GM06990 (cell line): ENCODE measurements at places on chromosomes 7 and 10.

DNA sequence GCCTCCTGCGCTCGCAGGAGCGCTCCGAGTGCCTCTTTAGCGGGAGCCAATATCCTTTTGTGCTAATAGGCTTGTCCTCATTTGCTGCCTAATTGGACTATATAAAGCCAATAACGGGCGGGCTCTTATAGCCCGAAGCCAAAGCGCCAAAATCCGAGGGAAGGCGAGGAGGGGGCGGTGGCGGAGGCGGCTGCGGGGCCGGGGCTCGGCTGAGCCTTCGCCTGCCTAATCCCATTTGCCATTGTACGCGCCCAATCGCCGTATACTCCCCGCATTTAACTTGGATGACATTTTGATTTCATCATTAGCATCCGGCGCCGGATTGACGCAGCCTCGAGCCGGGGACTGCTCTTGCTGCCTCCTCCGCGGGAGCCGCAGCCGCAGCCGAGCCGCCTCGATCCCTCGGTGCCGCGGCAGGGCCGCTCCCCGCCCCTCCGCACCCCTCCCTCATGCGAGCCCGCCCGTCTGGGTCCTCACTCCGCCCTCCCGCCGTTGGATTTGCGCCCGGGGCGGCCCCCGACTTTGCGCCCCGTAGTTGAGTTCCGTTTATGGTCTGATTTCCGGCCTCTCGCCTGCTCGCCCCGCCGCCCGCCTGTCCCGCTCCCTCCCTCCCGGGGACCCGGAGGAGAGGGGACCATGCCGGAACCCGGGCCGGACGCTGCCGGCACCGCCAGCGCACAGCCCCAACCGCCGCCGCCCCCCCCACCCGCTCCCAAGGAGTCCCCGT is at the start of gene HMX3:
Gene HMX3, plus strand, starts transcription at position 556 of the 727 bp plus-strand sequence. Its CDS starts 81 bp downstream, at position 637.
- DNase-seq, result peak; percentile 91

DNA sequence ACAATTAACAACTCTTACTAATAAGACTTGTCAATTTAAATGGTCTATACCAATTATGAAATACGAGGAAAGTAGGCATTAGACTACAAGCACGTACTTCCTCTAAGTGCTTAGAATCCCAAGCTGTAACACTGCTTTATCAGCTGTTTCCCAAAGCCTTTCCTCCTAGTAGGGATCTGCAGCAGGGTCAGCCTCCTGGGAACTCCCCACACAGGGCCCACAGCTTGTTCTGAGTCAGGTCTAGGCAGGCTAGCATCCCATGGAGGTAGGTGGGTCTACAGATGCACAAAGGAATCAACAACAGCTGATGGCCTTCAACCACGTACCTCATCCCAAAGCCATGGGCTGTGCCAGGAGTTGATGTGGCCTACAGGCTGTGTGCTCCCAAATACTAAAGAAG is 14.7 kb downstream of the MMS19 start:
- no peak for DNase-seq

DNA sequence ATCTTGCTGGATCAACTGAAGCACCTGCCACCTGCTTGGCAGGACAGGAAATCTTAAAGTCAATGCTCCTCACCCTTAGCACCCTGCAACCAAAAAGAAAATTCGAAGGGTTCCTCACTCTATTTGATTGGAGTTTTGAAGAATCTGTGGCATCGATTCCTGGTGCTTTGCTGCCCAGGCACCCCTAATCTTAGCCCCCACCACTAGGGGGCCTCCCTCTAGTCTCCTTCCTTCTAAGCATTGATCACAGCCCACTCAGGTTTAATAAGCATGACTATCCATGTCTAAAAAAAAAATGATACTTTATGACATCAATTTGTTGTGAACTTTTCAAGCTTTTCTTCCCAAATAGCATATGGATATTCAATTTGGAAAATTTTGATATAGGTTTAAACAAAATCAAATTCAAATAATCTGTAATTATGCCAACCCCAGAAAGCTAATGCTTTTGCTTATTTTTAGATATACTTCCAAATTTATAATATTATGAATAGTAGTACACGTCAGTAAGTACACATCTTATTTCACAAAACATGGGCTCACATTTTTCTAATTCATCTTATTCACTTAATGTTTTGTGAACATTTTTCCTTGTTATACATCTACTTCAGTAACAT is 45.3 kb downstream of the NRG3 start:
- DNase-seq, result no peak

- no peak for DNase-seq
Measured at GRCh38 chr10:50541921-50542320, 81.8 kb downstream of the SGMS1 start.

DNA sequence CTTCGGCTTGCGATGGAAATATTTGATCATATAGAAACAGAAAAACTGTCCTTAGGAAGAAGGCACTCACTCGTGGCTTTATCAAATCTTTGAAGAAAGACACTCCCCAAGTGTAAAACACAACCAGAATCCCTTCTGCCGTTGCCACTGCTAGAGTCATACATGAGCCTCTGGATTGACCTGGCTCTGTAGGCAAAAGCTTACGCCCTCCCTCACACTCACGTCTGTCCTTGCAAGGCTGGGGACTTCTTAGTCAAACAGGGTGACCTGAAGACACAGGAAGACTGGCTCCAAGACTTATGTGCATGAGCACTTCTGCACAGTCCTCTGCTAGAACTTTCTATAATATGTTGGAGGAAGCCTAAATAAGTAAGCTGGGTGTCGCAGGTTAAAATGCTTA is 135.4 kb upstream of the MDFIC start:
- no peak for DNase-seq

- DNase-seq, result no peak
Measured at GRCh38 chr7:154546946-154547587, 455.9 kb downstream of the PAXIP1 start.

GRCh38 chr10:106894692-106895091 is 269.8 kb downstream of the SORCS1 start:
- DNase-seq, result no peak

- no peak for DNase-seq
Measured at GRCh38 chr7:112108981-112109380, 97.2 kb downstream of the DOCK4 start.
